Activated T-helper 1 cell treated with anti-CD3 and anti-CD28 coated beads, Interleukin-2, amount 50 U/mL, for 16 hours (primary cell): ENCODE measurements at places on chromosomes 12 and 14.

DNA sequence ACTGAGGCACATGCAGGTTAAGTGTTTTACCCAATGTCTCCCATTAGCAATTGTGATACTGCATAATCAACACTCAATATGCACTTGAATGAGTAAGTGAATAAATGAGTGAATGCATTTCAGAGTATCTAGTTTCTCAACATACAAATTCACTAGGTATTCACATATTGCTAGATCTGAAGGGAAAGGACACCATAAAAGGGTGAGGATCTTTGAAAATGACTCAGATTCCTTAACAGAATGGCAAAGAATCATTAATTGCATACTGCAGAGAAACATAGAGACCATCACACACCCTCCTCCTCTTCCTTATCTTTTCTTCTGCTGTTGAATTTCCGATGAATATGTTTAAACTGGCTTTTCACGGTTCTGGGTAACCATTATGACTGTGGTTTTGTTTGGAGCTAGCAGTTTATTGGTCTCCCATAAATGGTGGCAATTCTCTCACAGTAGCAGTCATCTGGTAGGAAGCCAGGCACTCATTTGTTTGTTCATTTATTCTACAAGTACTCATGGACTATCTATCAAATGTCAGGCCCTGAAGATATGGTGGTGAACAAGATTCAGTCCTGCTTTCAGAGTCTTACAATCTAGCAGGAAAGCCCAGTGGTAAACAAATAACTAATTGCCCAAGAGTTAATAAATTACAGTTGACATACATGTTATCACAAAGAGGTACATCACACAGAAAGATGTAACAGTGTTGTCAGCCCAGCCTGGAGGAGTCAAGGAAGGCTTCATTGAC is 70.2 kb downstream of the LLPH start:
- no peak for DNase-seq

DNA sequence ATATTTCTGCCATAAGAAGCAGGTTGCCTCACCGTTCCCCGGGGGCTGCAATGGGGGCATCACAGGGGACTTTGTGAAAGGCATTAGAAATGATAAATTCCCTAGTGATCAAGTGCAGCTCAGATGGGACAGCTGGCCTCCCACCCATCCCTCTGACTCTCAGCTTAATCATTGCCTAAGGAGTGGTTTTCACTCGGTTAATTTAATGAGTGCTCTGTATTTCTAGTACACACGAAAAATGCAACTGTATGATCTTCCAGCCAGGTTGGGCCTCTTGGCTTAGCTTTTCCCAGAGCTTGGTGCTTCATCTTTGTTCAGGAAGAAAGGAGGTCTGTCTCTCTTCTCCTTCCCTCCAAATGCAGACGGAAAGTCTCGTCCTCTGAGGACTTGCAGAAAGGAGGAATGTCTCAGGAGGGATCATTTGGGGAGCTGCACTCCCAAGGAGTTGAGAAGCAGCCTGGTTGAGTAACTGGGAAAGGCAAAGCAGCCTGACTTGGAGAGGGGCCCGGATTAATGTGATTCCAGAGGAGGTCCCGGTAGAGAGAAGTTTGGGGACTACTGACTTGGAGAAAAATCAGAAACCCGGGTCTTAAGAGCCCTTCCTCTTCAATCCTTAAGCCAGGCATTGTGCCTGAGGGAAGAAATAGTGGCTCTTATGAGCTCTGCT is 7.2 kb downstream of the CD9 start:
- DNase-seq, result no peak

DNA sequence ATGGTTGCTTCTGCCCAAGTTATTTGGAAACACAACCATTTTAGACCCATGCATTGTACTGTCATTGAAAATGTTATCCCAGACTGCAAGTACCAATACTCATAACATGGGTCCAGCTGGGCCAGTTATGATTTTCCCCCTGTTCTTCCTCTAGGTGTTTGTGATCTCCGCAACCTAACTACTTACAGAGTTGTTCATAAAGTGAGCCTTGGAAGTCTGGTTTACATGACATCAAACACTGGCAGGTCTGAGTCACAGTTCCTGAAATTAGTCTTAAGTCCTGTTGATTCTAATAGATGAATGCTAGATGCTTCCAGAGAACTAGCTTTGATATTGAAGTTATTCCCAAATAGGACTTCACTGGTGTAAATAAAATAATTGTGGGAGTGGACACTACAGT is 487.0 kb downstream of the MED13L start:
- DNase-seq, result no peak

DNA sequence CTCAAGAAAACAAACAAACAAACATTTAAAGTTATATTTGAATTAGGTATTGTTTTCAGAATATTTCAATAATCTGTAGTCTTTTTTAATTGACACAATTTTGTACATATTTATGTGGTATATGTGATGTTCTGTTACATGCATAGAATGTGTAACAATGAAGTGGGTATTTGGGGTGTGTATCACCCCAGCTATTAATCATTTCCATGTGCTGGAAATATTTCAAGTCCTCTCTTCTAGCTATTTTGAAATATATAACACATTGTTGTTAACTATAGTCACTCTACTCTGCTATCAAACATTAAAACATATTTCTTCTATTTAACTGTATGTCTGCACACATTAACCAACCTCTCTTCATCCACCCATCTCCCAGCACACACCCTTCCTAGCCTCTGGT is 32.0 kb upstream of the SIX1 start:
- DNase-seq, result no peak

GRCh38 chr12:110090266-110091135 is 33.7 kb upstream of the IFT81 start:
- DNase-seq, result no peak

- no peak for DNase-seq
Measured at GRCh38 chr14:68653108-68653507, 139.8 kb downstream of the ZFP36L1 start.

DNA sequence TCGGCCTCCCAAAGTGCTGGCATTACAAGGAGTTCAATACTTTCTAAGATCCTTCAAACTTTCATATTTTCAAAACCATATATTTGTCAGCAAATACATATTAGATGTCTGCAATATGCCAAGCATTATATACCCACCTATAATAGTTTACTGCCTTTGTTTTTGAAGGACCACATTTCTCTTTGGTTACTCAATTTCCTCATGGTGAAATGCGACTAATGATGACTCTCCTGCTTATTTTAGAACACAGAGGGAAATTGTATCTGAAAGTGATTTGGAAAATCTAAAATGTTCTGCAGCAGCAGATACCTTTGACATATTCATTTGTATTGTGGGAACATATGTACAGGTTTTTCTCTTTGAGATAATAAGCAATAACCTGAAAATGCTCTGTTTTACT is 2.7 kb upstream of the CNTN1 start:
- DNase-seq, result no peak

GRCh38 chr12:10389904-10390303 is at the start of gene KLRK1:
TSS of gene KLRK1 (minus strand) at chr12:10390041. CDS start at chr12:10388810, 1,231 bp downstream.
- DNase-seq, result no peak

DNA sequence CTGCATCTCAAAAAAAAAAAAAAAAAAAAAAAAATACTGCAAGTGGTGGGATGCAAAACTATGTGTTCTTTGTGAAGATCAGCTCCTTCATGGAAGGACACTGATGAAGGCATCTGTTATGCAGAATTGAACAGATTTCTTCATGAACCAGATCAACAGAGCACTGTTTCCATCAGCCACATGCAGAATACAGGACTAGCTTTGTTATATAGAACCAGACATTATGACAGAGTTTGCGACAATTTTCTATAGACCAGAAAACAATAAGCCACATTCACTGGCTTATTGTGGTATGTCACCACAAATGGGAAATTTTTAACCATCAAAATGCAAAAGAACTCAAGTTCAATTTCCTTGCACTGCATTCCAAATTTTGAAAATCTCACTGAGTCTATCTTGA is 34.7 kb downstream of the CIT start:
- no peak for DNase-seq

DNA sequence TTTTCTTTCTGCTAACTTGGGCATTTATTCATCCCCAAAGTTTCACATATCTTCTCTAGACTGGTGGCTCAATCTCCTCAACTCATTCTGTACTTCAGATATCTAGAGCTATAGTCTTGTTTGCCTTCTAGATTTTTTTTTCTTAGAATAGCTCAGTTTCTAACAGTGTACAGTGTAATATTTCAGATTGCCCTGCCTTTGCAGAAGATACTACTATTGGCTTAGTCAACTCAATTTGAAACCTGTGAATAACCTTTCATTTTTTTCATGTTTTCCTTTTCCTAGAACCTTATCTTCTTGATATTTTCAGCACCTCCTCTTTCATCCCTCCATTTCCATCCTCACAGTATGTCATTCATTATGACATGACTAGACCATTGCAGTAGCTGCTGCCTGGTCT is 69.6 kb downstream of the OTOGL start:
- DNase-seq, result no peak

- no peak for DNase-seq
Measured at GRCh38 chr12:107545737-107546353, 139.8 kb upstream of the PWP1 start.

DNA sequence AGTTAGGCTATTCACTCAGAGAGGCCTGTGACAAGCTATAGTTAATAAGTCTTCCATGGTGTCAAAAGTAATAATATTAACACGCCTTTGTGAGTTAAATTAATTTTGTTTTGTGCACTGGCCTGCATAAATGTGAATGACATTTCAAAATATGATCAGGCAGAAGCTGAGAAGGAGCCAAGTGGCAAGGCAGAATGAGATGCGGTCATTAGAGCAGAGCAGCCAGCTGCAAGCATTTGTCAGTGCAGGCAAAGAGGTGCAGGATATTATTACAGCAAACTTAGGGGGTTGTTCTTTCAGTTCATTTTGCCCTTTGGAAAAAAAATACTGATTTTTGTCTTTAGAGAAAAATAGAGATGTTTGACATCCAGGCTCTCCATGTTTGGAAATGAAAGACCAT is 364.5 kb downstream of the PAWR start:
- DNase-seq, result no peak

DNA sequence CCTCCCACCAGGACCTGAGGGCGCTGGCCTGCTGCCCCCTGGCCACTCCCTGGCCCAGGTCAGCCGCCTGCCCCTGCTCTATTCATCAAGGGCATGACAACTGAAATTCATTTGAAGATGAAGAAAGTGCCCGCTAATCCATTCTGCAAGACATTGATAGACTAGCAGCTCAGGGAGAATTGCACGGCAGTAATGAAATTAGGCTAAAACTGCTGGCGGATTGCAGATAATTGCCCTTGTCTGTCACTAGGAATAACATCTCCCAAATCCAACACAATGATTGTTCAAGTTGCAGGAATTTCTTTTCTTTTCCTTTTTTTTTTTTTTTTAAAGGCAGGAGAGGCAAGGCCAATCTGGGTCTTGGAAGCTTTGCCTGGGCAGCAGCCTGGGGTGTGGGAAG is 44.5 kb downstream of the MVK start:
- DNase-seq, result no peak

- DNase-seq, result no peak
Measured at GRCh38 chr14:34436118-34436905, 25.7 kb downstream of the SPTSSA start.

DNA sequence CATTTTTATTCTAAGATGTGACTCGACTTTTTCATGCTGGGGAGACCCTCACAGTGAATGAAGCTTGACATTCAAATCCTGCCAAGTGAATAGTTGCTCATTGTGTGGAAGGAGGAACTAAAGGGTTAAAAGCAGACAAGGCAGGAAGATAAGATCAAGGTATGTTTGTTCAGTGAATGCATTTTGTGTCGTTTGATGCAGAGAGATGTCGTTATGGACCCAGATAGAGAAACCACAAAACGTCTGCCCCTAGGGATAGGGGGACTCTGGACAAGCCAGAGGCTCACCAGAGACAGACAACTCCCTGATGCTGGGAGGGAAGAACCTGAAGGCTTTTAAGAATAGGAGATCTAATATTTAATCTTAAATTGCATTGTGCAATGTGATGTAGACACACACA is 72.5 kb upstream of the MYL2 start:
- DNase-seq, result no peak

DNA sequence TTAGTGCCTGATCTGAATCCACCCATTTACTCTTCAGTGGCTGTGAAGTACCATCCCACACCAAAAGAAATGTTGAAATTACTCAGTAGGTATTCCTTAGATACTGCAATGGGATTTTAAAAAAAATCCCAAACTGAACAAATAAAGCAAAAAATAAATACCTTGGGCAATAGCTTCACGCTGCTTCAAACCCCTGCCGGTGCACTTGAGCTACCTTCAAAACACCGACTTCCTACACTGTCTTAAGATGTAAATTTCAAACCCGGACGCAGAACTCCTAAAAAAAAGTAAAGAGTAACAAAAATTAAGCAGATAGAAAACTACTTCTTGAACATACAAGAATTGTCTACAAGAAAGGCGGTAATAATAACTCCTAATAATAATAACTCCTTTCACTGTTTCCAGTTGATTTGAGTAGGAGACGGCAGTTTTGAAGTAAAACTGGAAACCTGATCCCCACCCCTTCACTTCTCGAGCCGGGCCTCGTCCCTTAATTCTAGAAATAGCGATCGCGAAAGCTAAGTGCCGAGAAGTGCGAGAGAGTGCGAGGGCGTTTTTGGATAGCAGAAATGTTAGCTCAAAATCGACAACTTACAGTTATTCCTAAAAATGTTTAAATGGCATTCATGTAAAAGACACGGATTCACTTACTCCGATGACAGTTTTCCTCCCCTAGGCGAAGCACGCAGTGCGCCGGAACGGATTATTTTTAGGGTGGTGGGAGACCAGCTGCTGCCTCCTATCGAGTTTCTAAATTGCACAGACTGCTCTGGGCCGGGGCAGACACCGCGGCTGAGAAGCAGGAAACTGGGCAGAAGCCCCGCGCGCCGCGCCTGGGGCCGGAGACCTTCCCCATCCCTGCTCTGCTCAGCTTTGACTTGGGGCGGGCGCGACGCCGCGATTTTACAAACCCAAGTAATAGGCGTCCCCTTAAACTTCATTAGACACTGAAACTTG is at the start of gene ABCC9:
Gene ABCC9 (minus strand): TSS at position 878 of the 957 bp plus-strand sequence. CDS start 4,752 bp downstream, outside the sequence.
- DNase-seq, result no peak

- no peak for DNase-seq
Measured at GRCh38 chr12:62259631-62259992, 592 bp upstream of the USP15 start.

DNA sequence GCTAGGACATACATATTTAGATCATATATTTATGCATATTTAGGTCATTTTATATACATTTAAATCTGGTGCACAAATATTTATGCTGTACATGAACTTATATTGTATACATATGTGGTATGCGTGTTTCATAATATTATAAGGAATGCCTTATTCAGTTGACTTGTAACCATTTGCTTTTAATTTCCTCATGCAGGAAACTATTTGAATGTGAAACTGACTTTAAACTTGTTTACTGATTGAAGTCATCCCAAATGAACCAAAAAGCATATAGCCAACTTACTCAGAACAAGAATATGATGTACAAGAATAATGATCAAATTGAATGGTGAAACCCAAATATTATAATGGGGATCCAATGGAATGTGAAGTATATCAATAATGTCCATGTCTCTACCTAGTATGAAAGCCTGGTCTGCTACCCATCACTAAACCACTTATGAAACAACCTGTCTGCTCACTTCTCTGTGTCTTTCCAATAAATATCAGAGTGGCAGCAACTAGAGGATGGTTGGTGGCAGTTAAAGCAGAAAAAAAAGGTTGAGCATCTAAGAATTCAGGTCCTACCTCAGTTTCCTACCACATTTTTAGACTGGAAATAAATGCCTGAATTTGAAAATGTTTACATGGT is 38.3 kb downstream of the RPS6KA5 start:
- DNase-seq, result no peak
